ENCODE measurements at places on chromosomes 13 and 19. TPM values are rescaled to one million over a fixed set of nuclear protein-coding genes. Genes with fewer than 3 reads are reported as not detected.

ZNF850 gene
- 25.1 TPM for total RNA-seq

GRCh38 chr19:52115526-52116053, 20.0 kb upstream of the ZNF841 start:
- H3K4me3 ChIP-seq: no peak overlapping the region
- H3K27me3 ChIP-seq: no peaks in the 10 kb centered on the region
- no peak for DNase-seq

- no peak overlapping the region for H3K4me3 ChIP-seq
- H3K36me3 ChIP-seq: no peaks in the 10 kb centered on the region
- DNase-seq: no peak
- no peaks in the 10 kb centered on the region for H3K4me1 ChIP-seq
- no peaks in the 10 kb centered on the region for H3K27me3 ChIP-seq
Measured at GRCh38 chr13:94462670-94463069, 16.8 kb downstream of the DCT start.

DNA sequence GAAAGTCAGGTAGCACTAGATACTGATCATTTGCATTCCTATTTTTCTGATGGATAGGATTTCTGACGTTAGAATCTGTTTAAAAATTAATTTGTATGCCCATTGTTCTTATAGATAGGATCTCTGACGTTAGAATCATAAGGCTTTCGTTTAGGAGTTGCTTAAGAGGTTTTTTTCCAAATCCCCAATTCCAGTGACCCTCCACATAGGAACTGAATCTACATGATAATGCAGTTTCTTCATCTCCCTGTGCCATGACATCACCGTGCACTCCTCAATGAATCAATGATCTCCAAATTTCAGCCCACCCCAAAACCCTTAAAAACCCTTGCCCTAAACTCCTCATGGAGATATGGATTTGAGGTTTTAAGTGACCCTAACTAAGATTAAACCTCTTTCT, 87.2 kb downstream of the RXFP2 start:
- peaks cover 8% of the 10 kb centered on the region for H3K4me1 ChIP-seq
- DNase-seq: no peak
- H3K36me3 ChIP-seq: no peaks in the 10 kb centered on the region
- no peaks in the 10 kb centered on the region for H3K27me3 ChIP-seq
